ENCODE measurements at places on chromosomes 3 and 15.

DNA sequence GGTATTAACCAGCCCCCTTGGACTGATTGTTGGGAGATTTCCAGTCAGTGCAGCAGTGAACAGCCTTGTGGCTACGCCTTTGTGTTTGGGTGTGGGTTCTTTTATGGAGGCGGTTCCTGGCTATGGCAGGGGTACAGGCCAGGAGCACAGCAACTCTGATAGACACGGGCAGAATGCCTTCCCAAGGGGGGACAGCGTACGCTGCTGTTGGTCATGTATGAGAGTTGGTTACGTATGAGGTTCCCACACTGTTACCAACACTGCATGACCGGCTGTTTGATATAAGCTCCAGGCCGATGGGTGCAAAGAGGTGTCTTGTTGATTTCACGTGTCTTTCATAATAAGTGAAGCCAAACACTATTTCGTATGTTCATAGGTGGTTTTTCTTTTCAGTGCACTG is 187.8 kb downstream of the NSMCE3 start:
- no peak for DNase-seq

GRCh38 chr3:36992806-36993325 is at the start of gene EPM2AIP1:
EPM2AIP1 (minus strand) TSS chr3:36993131; CDS start chr3:36993077, 54 bp downstream.
- DNase-seq = no peak

DNA sequence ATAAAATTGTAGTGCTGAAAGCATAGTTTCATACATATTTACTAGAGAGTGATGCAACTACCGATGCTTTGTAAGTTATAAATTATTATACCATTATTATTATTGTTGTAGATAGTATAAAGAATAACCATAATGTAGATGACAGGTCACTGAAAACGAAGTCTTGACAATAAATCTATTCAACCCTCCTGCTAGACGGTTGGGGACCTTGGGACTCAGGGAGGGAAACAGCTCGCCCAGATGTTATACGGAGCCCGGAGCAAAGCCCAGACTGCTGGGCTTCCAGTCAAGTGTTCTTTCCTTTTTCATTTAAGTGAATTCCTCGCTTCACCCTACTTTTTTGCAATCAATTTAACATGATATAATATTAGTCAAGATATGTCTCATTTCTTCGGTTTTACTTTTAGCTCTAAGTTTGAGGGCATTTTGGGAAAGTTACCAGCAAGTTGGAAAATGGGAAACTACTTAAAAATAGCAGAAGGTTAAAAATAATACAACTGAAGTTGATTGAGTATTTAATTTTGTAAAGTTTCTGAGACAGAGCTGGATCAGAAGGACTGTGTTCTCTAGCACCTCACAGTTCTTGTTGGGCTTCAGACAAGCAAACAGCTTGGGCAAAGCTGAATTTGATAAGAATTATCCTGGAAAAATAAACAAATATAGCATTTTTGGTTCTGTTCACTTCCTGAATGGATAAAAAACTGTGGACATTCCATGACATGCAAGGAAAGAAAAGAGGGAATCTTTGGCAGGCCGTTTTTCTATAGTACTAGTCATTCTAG is 173.4 kb upstream of the TP63 start:
- no peak for DNase-seq

GRCh38 chr3:179943117-179943880 is 93.4 kb downstream of the PEX5L start:
- DNase-seq = no peak

- DNase-seq = no peak
These were observed 378.2 kb upstream of the ROBO2 start for GRCh38 chr3:76661527-76662250.

- no peak for DNase-seq
These were observed 67.7 kb upstream of the FGF12 start for GRCh38 chr3:192795021-192795420.

DNA sequence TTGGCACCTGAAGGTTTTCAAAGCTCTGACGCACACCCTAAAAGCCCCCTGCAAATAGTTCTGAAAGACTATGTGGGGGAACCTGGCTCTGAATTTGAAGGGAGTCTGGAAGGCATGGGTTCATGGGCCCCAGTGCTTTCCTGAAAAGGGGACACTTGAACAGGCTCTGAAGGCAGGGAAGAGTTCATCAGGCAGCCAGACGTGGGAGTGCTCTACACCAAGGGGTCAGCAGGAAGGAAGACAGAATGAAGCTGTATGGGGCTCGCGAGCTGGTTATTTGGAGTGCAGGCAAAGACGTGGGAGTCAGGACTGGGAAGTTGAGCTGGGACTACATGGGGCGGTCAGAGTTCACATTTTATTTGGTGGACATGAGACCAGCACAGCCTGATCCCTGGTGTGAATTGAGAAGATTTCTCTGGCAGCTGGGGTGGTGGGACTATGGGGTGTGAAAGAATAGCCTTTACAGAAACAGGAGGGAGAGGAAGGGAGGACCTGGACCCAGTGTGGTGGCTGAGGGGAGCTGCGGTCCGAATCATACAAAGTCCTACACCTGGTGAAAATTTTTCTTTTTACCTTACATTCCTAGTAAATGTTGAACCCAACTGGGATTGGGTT is 12.6 kb downstream of the ABHD6 start:
- DNase-seq = no peak

DNA sequence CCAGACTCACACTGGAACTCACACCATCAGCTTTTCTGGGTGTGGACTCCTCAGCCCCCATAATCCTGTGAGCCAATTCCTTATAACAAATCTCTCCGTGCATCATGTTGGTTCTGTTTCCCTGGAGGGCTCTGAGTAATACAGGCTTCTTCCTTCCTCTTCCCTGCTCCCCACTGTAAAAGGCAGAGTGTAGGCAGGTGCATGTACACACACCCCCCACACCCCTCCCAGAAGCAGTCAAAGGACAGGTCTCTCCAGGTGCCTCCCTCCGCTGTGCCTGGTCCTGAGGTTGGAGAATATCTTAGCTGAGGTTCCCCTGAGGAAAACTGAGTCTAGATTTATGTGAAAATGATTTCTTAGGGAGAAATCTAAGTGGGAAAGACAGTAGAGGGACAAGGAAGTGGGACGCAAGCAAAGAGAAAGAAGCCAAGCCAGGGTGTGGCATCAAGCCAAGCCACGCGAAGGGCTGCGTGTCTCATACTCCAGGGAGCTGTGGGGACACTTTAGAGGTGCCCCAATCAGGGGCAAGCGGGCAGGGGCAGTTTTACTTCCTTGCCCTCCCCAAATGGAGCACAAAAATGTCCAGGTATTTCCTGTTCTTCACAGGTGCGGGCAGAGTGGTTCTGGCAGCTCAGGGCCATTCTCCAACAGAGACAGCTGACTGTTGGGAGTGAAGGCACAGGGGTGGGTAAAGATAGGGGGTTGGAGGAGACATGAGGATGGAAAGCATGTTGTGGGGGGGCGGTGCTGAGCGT is 86.6 kb downstream of the HMG20A start:
- no peak for DNase-seq

DNA sequence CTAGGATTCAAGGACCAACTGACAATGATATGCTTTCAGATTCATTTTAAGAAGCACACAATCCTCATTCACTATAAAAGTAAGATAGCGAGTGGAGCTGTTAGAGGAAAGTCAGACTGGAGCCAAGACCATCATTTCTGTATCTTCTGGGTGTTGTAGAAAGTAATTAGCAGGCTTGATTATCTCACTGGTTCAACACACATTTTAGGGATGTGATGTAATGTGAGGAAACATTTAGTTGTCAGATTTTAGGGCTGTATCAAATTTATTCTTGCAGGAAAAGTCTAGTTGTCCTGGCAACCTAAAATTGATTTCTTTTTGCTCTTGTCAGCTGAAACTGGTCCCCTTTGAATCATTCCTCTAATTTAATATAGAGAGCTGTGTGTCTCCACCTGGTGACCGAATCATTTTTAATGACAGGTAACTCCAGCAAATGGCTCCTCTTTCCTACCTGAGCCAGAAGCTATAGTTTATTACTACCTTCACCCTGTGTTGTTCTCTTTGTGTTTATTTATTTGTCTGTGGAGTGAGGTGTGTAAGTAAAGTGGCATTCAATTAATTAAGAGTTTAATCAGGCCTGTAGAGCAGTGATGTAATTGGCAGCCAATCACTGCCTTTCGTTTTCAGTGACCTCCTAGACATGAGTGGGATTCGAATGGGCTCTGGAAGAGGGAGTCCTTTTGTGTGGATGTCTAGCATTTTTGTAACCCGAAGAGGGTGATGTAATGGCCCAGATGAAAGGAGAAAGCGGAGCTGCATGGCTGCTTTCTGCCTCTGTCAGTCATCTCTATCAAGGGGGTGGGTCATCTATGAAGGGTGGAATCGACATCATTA is 125.8 kb downstream of the LPP start:
- no peak for DNase-seq

GRCh38 chr15:78087951-78088772 is 4.2 kb upstream of the SH2D7 start:
- no peak for DNase-seq

DNA sequence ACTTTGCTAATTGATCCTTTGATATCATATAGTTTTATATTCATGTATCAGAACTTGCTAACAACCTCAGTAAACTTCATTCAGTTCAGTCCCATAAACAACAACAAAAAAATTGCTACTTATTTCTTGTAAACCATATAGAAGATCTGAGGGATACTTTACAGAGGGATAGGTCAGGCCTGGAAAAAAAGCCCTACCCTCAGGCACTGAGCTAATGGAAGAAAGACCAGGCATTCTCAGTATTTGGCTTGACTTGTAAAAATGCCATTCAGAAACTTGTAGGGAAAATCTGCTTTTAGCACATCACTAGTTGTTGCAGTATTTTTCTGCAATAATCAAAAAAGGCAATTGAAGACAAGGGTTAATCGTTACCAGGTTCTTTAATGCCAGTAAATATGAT is 33.1 kb downstream of the ARMC8 start:
- no peak for DNase-seq

- no peak for DNase-seq
These were observed 150.2 kb upstream of the BHLHE40 start for GRCh38 chr3:4829031-4829394.

DNA sequence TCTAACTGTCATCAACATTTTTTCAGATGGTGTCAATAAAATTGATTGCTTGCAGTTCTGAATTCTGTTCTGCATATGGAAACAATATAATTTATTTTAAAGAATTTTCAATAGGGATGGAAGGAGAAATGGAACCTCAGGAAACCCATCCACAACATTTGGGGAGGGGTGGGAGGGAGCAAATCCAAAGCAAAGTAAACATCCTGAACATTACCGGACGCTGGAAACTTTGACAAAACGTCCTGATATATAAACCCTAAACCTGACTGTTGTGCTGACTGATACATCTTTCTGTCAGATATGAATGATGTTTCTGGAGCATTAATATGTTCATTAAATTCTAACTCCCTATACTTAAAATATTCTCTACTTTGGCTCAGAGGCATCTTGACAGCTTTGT is 479.0 kb downstream of the FOXP1 start:
- DNase-seq = no peak

GRCh38 chr3:171168086-171168485 is 141.6 kb upstream of the SLC2A2 start:
- no peak for DNase-seq
